ENCODE measurements at places on chromosomes 6 and 20. TPM values are rescaled to one million over a fixed set of nuclear protein-coding genes. Genes with fewer than 3 reads are reported as not detected.

DNA sequence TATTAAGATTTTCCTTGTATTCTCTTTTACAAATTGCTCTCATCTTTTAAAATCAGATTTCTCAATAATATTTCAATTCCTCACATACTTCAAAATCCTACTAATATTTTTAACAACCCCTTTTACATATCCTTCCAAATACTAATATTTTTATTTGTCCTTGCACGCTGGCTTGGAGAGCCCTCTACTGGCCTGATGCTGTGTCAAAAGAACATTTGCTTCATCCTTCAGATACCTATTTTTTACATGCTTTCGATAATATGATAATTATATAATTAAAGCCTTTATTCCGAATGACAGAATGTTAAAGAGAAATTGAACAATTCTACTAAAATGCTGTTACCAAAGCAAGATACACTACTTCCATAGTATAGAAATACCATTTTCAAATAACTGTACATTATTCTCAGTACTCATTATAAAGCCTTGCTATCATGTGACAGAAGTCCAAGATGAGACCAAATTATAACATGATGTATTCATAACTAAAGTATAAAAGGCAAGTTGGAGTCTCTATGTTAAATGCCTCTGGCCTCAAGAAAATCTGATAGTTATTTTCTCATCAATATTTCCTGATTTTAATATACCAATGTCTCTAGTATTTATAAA, 39.0 kb upstream of the PLN start:
- DNase-seq = no peak

The DNAH8 gene
- total RNA-seq = 0.89 TPM

The SLC32A1 gene
- not detected for total RNA-seq

GRCh38 chr20:41329435-41330342, 10.9 kb upstream of the LPIN3 start:
- DNase-seq = peak; percentile 78

GRCh38 chr20:53574259-53574789, 19.3 kb downstream of the ZNF217 start:
- no peak for DNase-seq

The ZNF831 gene
- total RNA-seq = 0.20 TPM

- DNase-seq = no peak
Observed at GRCh38 chr6:143457563-143458359, 7.2 kb downstream of the PEX3 start.

DNA sequence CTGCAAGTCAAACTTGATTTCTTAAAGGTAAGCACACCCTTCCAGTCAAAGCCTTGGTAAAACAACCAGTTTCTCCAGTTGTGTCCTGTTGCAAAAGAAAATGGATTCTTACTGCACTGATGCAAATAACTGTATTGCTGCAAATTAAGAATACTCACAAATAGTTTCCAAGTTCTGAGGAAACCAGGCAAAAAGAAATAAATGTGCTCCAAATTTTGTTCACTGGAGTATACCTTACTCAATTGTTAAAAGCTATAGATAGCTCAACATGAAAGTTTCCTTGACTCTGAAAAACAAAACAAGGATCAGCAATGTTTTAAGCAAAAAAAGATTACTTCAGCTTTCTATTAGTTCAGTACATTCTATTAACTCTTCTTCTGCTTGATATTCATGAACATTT, 75.2 kb downstream of the SLC16A10 start:
- DNase-seq = no peak

The SLC26A8 gene
- total RNA-seq = 0.20 TPM

DNA sequence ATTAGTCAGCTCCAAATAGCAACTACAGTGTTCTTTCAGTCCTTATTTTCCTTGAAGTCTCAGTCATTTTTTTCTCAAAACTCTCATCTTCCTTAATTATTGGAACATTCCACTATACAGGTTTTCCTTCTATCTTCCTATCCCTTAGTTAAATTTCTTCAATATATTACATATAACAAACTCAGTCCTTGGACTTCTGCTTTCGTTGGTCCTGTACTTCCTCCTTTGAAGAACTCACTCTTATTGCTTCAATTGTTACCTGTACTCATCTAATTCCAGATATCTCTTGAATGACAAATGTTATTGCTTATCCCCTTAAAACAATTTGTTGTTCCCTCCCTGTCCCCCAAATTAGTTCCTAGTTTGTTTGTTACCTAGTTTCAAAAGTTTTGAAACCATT, 67.7 kb upstream of the NOTCH4 start:
- DNase-seq = no peak

- no peak for DNase-seq
Observed at GRCh38 chr20:33444797-33445560, 1.4 kb upstream of the SNTA1 start.

The TSPO2 gene
- 0.79 TPM for total RNA-seq

DNA sequence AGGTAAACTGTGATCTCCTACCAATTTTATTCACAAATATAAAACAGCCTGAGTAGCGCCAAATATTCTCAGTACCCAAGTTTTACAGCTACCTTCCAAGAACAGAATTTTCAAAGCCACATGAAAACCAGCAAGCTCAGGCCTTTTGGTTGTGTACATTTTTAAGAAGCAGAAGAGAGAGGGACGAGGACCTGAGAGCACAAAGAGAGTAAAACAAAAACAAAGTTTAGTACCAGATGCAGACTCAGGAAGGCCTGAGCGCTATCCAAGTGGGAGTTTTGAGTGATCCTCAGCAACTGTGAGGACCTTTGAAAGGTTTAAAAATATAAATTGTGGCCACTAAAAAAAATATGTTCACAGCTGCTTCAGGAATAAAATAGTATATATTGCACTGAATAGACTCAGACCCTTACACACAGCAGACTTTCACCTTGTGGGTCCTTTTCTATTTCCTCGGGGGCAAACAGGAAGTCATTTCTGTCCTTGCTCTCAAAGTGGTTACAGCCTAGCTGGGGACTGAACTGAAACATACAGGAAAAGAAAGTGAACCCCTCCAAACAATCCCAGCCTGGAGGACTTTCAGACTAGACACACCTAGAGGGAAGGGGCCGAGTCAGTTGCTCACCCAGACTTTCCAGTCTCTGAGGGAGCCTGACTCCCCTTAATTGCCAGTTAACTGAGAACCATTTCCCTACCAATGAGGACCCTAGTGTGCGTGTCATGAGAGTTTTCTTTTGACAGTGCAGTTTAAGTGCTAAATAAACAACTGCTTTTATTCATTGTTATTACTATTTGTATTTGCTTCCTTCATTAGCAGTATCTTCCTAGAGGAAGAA, 48.5 kb upstream of the NT5E start:
- no peak for DNase-seq

The TUBB2B gene
- total RNA-seq = 17.8 TPM

DNA sequence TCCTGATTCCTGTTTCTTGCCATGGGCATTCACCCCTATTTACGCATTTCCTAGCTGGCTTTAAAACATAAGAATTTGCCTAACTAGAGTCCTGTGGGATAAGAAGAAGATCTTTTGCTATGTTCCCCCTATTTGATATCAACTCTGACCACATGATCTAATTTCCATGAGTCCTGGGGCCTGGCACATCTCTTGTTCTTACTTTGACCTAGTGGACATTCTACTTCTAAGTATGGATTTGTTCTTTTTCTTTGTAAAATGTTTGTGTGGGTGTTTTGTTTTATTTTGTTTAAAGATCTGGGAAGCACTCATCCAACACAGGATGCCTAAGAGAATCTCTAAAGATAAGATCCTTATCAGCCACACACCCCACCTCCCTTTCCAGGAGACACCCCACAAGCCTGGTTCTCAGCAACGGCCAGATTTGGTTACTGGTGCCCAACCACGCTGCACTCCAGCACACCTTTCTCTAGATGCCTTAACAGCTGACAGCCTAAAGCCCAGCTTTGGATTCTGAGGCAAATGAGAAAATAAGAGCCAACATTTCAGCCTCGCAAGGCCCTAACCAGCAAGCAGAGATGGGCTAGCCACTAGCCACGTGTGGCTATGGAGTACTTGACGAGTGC, 74.7 kb downstream of the SLC23A2 start:
- no peak for DNase-seq

- no peak for DNase-seq
Observed at GRCh38 chr6:130834482-130835251, 7.5 kb downstream of the SMLR1 start.

DNA sequence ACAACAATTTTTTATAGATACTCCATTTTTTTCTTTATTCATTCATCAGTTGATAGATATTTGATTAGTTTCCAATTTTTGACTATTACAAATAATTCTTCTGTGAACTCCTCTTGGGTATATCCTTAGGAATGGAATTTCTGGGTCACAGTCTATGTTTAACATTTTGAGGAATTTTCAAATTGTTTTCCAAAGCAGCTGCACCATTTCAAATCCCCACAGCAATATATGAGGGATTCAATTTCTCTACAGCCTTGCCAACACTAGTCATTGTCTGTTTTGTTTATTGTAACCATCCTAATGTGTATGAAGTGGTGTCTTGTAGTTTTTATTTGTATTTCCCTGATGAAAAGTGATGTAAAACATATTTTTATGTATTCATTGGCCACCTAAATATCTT, 320.3 kb upstream of the DEFB112 start:
- peak; percentile 4 for DNase-seq

- DNase-seq = no peak
Observed at GRCh38 chr20:21701171-21701876, 4.1 kb upstream of the PAX1 start.

DNA sequence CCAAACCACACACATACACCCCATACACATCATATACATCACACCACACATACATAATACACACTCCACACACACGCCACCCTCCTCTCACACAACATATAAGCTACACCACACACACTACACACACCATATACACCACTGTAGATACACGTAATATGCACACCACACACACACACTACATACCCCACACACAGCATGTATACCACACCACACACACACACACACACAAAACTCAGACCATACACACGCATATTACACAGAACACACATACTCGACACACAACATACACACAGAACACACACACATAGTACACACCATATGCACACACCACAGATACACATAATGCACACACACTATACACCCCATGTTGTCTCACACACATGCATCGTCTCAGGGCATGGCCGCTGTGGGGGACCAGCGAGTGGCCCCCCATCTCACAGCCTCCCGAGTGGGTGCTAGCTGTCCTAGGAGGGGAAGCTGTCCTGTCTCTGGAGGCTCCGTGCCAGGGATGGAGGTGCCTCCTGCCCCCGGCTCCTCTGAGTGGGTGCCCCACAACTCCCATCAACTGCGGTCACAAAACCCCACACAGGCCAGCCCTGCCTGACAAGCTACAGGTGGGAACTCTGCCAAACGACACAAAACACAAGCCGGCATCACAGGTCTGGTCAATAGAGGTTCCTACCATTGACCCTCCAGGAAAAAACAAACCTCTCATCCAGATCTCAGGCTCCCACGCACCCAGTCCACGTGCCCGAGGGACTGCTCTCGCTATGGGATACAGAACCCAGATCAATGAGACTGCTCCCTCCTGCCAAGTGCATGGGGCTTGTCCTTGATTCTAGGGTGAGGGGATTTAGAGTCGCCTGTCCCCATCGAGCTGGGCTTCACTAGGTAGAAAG, 49.1 kb downstream of the DACT2 start:
- no peak for DNase-seq

DNA sequence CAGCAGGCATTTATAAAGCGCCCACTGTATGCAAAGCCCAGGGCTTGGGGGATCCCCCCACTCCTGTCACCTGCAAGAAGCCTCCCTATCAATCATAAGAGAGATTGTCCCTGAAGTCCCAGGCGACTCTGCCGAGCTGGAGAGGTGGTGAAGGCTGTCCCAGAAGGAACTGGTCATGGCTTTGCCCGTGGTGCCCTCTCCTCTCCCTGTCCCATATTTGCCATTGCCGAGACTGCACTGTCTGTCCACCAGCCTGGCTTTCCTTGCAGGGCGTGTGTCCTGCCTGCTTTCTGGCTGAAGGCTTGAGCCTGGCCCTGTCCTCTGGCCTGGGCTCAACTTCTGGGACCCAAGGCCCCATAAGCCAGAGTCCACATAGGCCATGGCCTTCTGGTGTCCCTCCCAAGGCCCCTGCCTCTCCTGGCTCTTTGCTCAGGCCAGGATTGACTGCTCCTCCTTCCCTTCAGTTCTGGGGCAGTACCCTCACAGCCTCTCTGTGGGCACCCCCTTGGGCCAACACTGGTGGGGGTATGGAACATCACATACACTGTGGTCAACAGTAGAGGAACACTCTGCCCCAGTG, 46.9 kb downstream of the CPXM1 start:
- DNase-seq = no peak

DNA sequence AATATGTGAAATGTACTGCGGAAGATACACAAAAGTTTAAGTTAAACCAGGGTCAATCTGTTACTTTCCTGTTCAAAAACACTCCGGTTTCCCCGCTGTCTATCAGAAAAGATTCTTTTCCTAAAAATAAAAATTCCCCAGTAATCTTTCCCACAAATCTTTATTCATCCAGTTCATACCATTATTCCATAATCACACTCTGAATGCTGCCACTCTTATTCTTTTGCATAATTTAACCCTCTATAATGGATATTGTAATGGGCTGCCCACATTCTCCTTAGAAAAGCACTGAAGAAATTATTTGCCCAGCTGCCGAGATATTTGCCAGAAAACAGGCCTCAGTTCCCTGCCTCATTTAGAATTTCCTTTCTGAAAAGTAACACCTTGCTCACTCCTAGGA, 68.6 kb downstream of the EPHA7 start:
- DNase-seq = no peak

DNA sequence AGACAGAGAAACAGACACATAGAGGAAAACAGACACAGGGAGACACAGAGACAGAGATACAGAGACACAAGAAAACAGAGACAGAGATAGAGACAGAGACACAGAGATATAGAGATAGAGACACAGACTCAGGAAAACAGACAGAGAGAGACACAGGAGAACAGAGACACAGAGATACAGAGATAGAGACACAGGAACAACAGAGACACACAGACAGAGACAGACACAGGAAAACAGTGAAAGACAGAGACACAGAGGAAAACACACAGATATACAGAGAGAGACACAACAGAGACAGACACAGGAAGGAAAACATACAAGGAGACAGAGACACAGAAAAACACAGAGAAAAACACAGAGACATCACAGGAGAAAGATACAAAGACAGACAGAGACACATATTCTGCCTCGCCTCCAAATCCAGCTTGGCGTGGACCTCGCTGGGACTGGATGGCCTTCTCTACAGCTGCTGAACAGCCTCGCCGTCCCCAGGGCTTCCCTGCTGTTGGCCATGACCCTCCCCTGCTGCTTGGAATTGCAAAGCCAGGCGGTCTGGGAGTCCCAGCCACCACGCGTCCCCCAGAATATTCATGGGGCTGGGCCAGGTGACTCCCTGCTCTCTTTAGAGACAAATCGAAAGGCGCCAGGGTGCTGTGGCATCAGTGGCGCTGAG, 36.8 kb downstream of the NTSR1 start:
- DNase-seq = no peak

The PRKN gene
- 5.2 TPM for total RNA-seq

The SALL4 gene
- total RNA-seq = 2.7 TPM
